ENCODE measurements at places on chromosomes 4 and X.

GRCh38 chr4:10104211-10104990, 12.2 kb downstream of the WDR1 start:
- peak; percentile 23 for DNase-seq

DNA sequence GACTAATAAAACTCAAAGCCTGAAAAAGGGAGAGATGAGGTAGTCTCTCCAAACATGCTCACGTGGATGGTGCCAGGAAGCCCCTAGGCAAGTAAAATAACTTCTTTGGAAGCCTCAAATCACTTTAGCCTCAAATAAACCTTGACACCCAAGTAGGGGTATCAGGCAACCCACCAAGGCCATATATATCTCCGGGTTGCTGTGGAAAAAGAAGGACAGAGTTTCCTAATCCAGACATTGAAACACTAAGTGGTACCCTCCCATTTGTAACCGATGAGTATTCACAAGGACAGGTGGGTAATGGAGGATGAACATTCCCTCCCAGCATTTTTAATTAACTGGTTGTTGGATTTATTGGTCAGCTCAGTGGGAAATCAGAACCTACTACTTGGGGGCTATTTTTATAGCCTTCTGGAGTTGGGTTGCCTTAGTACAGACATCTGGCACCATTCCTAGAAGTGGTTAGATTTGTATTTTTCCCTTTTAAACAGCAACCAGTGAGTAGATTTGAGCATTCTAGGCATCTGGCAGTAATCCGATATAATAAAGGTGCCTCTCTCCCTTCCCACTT, 87.7 kb downstream of the GPC3 start:
- DNase-seq: no peak

GRCh38 chrX:10072786-10073568, 83.8 kb upstream of the CLCN4 start:
- DNase-seq: no peak

- DNase-seq: peak; percentile 60
These were observed at the start of gene MXRA5 for GRCh38 chrX:3346501-3347259. Gene MXRA5, minus strand, starts transcription at chrX:3346652. Its CDS starts 2,819 bp downstream, at chrX:3343833.

- DNase-seq: no peak
These were observed 160.0 kb upstream of the ARX start for GRCh38 chrX:25175743-25176142.

- no peak for DNase-seq
These were observed 47.0 kb upstream of the ADRA2C start for GRCh38 chr4:3719191-3719590.

DNA sequence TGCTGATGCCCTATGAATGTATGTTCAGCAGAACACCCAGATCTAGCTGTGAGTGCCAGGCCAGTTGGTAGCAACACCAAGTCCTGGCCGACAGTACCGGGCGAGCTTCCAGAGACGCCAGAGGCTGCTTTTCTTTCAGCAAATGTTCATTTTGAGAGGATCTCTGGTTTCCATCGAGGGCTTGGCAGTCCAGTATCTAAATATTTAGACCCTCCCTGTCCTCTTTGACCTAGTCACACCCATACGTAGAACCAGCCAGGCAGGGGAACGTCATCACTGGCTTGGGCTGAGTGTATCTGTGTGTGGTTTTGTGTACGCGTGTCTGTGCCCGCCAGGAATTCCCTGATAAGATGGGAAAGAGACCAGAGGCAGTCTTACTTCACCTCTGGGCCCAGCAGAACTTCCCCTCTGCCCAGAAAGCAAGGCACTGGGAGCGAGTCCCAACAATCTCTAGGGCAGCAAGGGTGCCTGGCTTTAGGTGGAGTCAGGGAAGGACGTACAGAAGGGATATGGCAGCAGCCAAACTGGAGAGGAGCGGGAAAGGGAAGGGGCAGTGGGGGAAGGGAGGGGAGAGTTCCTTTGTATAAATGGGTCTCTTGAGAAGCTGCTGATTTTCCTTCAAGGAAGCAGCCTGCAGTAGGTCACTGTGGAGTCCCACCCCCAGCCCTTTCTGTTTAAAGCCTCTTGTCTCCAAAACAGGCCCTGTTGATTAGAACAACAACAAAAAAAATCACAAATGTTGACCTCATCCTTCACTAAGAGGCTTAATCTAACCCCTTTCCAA, 15.0 kb upstream of the ELF4 start:
- DNase-seq: peak; percentile 40

DNA sequence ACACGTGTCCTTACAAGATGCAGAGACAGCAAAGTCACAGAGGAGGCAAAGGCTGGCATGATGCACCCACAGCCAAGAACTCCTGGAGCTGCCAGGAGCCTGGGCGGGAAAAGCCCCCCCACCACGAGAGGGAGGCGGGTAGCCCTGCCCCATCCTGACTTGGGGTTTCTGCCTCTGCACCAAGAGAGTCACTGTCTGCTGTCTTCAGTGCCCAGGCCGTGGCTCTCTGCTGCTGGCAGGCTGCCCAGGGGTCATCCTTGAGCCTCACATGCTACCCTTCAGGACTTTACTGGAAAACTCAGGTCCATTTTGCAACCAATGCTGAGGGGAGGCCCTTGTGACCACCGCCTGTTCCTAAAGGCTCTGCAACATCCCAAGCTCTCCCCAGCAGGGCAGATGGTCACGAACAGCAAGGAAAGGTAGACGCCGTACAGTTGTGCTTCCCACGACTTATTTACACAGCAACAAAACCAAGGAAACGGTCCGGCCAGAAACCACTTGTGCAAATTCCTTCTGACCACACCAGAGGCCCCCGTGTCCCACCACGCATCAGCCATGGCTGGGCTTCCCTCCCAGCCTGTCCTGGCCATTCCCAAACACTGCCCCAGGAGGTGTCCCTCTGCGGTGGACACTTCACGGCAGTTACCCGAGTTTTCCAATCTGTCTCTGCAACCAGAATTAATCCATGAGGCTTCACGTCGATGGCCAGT, 56.9 kb downstream of the ACOX3 start:
- DNase-seq: peak; percentile 98

DNA sequence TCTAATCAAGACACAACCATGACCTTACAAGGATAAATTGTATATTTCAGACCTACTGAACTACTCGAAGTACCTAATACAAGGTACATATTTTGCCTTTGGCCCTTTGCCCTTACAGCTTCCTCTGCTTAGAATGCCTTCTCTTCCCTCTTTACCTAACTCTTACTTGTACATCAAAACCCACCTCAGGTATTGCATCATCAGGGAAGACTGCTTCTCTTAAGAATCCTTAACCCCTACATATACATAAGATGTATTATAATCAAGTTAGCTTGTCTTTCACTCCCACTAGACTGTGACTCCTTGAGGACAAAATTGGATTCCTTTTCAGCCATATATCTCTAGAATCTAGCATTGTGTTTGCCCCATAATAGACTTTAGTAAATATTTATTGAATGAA, 101.7 kb upstream of the STIM2 start:
- DNase-seq: no peak

DNA sequence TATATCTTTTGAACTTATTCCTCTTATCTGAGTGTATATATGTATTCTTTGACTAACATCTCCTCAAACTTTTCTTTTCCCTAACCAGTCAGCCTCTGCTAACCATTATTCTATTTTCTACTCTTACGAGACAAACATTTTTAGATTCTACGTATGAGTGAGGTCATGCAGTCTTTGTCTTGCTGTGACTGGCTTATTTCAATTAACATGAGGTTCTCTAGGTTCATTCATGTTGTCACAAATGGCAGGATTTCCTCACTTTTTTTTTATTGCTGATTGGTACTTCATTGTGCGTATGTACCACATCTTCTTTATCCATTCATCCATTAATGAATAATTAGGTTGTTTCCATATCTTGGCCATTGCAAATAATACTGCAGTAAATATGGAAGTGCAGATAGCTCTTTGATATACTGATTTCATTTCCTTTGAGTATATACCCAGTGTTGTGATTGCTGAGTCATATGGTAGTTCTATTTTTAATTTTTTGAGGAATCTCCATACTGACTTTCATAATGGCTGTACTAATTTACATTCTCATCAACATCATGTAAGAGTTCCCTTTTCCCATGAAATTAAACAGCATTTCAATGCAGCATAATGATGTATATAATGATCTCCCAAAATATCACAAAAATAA, 80.1 kb downstream of the HS3ST1 start:
- DNase-seq: no peak

Measured in mesenchymal stem cell (in vitro differentiated cells and primary cell).